ENCODE measurements at places on chromosomes 6 and 20.
A peak's percentile ranks its signal among the peaks of the same experiment; 100 is the strongest.

DNA sequence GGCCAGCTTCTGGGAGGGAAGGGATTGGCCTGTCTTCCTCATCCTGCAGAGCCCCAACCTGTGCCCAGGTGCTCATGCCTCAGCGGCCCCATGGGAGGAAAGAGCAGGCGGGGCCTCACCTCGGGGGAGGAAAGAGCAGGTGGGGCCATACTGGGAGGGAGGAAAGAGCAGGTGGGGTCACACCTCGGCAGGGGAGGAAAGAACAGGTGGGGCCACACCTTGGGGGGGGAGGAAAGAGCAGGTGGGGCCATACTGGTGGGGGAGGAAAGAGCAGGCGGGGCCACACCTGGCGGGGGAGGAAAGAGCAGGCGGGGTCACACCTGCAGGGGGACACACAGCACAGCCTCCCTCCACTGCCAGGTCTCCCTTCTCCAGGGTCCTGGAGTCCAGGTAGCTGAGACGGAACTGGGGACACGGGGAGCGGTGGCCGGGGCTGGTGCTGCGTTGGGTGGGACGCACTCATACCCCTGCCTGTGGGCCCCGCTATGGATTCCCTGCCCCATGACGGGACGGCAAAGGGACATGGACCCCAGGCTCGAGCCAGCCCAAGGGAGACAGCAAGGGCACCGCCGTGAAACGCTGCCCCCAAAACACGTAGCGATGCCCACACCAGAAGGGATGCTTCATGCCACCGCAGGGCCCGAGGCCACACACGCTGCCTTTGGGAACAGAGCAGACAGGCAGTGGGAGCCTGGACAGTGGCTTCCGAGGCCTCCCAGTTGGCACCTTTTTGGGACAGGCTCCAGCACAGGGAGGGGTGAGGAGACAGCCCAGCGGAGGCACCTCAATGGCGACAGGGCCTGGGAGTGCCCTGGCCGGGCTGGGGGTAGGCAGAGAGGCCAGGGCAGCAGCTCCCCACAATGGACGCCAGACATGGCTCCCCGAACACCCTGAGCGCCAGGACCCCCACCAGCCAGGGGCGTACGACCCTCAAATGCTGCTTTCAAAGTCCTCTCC lies 43.3 kb upstream of the CHRNA4 start:
- no peak for DNase-seq

GRCh38 chr6:56093776-56094175 lies 153.6 kb downstream of the COL21A1 start:
- DNase-seq: no peak

DNA sequence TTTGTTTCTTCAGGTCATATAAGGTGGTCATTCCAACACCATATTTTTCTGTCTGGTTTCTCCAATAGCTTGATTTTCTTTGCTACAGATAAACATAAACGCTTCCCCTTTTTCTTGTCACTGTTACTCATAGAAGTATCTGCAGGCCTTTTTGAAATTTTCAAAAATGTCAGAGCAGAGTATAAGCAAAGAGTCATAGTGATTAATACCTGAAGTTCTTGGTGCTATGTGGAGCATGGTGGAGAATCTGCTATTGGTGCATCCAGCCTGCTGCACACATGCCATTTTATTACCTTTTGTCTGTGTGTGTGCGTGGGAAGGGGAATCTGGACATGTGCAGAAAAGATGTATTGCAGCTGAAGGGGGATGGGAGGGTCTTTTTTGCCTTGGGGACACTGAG lies 19.7 kb downstream of the STX11 start:
- no peak for DNase-seq

GRCh38 chr6:106908386-106908840 lies 66.1 kb downstream of the CD24 start:
- no peak for DNase-seq

DNA sequence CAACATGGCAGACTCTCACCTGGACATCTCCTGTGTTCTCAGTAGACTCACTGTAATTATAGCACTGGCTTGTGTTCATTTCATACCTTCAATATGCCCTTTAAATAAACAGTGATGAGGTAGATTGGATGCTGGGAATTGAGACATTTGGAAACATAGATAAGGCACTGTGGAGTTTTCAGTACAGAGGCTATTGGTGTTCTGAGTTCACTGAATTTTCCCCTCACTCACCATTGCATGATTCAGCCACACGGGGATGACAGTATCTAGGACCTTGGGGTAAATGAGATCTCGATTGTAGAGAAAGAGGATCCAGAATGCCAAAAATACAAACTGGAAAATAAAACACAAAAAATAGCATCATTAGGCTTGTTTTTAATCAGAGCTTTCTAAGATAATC lies 12.6 kb downstream of the ADTRP start:
- DNase-seq: no peak

- no peak for DNase-seq
Observed at GRCh38 chr20:47243532-47244305, 112.8 kb downstream of the ZMYND8 start.

GRCh38 chr20:2748551-2749342 lies 51.7 kb downstream of the CPXM1 start:
- no peak for DNase-seq

DNA sequence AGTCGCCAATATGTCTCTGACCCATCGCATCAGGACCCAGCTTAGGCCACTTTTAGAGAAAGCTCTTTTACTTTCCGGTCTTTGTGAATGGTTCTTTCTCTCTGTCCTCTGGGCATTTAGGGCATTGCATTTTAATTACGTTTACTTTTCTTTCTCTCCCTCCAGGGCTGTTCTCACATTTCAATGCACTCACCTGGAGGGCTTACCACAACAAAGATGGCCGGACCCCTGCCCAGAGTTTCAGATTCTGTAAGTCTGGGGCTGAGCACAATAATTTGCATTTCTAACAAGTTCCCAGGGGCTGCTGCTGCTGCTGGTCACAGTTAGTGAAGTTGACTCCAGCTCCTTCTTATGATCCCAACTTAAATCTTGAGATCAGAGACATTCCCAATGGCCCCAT lies 3.0 kb downstream of the ANKRD66 start:
- no peak for DNase-seq

DNA sequence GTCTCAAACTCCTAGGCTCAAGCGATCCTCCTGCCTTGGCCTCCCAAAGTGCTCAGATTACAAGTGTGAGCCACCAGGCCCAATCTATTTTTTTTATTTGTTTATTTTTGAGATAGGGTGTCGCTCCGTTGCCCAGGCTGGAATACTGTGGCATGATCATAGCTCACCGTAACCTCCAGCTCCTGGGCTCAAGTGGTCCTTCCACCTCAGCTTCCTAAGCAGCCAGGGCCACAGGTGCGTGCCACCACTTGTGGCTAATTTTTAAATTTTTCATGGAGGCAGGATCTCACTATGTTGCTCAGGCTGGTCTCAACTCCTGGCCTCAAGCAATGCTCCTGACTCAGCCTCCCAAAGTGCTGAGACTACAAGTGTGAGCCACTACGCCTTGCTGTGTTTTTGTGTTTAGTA lies 9.8 kb downstream of the KIF3B start:
- DNase-seq: no peak

DNA sequence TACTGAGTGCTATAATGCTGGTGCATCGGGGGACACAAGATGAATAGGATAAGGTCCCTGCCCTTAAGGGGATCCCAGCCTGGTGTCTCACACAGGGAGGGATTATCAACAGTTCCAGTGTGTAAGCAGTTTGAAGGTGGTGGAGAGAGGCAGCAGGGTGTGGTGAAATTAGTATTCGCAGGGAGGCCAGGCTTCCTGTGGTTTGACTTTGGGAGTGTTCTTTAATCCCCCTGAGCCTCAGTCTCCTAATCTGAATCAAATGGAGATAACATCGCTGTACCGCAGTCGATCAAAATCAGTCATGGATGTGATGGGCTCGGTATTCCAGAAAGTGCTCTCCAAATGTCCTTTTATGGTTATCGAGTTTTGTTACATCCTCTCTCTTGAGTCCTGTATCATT lies 288.1 kb upstream of the SUPT3H start:
- no peak for DNase-seq

DNA sequence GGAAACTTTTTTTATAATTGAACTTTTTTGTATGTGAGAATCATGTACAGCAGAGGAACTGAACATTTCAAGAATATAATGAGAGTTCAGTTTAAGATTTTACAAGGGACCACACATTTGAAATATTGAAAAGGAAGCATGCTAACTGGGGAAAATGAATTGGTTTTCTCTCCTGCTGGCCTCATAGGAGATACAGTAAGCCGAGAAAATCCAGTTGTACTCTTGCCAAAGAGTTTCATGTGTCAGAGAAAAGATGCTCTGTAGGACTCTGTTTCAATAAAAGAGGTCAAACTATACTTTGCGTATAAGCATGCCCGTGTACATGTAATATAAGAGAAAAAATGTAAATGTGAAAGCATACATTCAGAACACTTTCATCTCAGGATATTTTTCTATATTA lies 393.5 kb upstream of the NRSN1 start:
- no peak for DNase-seq

- DNase-seq: no peak
Observed at GRCh38 chr6:14726816-14727493, 518.9 kb upstream of the JARID2 start.

DNA sequence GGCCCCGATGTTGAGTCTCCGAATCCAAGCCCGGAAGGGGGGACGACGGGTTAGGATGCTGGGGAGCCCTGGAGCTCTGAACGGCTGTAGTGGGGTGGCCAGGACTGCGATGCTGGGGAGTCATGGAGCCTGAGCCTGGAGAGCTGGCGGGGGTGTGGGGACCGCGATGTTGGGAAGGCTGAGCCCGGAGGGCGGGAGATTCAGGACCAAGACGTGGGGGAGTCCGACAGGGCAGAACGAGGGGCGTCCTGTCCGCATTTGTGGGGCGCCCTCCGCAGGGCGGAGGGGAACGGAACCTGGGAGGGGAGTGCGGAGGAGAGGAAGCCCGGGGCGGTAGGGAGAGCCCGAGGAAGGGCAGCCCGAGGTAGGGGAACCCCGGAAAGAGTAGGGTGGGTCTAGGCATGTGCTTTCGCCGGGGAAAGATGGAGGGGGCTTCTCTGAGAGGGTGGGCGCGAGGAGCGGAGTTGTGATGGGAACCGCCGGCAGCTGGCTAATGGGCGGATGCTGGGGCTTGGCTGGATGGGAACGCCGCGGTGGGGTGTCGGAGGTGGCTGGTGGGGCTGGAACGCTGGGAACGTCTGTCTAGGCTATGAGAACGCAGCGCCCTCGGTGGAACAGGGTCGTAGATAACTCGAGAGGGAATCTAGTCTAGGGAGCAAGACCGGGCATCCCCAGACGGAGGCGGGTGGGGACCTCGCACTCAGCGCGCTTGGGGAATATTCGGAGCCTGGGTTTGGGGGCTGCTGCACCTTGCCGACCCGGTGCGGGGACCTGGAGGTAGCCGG lies 684 bp downstream of the PAQR8 start:
- DNase-seq: peak; percentile 37

- no peak for DNase-seq
Observed at GRCh38 chr6:51260003-51260402, 441.3 kb downstream of the TFAP2B start.

DNA sequence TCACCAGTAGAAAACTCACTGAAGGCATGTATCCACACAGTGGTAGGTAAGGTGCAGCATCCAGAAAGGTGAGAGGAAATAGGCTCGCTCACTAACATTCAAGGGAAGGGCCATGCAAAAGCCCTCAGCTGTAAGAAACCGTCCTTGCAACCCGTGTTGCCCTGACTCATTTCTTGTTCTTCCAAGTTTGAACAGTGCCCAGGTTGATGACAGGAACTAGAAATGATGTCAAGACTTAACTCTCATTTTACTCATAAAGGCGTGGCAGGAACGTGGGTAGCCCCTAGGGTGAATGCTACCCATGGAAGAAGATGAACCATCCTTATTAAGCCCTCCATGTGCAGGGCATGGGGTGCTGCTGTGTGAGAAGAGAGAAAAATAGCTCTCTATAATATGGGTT lies 187.6 kb downstream of the CD83 start:
- no peak for DNase-seq

DNA sequence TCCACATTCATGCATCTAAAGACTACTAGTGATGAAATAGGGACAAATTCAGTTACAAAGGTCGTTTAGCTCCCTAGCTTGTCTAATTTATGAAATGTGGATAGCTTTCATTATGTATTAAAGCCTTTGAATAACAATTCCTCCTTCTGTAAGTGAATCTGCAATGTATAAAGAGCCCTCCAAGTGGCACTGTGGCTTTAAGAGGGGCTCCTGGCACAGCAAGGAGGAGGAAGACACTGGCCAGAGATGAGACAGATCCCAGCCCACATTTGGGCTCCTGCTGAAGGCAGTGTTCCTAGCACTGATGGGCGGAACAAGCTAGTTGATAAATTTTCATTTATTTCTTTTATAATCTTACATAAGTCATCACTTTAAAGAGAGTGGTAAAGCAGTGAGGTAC lies 17.6 kb upstream of the FUCA2 start:
- DNase-seq: no peak

- no peak for DNase-seq
Observed at GRCh38 chr6:169913096-169913638, 161.7 kb downstream of the ERMARD start.

GRCh38 chr6:44715925-44716324 lies 328.4 kb downstream of the CDC5L start:
- DNase-seq: no peak

DNA sequence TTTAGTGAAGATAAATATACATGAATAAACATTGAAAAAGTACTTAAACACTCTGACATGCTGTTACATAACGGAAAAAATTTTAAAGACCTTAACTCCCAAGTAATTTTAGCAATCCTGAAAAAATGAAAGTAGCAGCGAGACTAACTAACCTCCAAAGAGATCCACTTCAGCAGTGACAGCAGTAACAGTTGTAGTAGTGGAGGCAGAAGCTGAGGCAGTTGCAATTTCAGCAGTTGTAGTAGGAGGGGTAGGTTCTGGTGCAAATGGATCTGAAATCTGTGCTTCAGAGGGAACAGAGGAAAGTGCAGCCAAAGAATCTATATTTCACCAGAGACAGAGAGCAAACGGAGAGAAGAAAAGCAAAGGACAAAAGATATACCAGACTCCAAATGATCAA lies 88.8 kb downstream of the PRSS35 start:
- no peak for DNase-seq

DNA sequence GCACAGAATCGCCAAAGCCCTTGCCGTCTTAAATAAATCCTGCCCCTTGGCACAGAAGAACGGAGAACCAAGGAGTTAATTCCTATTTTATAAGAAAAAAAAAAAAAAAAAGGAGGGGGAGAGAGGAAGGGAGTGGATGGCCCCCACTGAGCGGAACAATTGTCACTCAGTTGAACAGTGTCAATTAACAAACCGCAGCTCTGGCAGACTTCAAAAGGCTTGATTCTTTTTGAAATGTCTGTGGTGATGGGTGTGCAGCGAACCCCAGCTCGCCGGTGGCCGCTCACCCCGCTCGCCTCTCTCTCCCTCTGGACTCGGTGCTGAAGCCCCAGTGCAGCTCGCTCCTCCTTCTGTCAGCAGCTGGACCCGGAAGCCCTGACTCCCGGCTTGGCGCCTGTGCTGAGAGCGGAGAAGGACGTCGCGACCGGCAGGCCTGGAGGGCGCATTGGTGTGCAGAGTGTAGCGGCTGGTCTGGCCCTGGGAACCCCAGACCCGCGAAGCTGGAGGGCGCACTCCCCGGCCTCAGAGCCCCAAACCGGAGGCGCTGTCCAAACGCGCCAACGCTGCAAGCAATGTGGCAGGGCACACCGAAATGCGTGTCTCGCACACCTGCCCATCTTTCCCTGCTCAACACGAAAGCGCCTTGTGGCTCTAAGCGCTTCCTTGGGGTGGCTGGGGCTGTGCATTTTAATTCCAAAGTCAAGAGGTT lies 3.4 kb downstream of the LINC00237 start:
- DNase-seq: peak; percentile 30

GRCh38 chr20:1831096-1831495 lies 64.1 kb upstream of the SIRPA start:
- no peak for DNase-seq

GRCh38 chr6:41464481-41464880 lies 81.7 kb upstream of the FOXP4 start:
- DNase-seq: no peak

GRCh38 chr6:108736832-108737231 lies 111.4 kb upstream of the ARMC2 start:
- DNase-seq: no peak
